ENCODE measurements at places on chromosomes 5 and 9.

- no peak for DNase-seq
These were observed 480.3 kb downstream of the RAB3C start for GRCh38 chr5:59062986-59063683.

GRCh38 chr5:5343568-5343967, 78.9 kb upstream of the ICE1 start:
- DNase-seq = no peak

DNA sequence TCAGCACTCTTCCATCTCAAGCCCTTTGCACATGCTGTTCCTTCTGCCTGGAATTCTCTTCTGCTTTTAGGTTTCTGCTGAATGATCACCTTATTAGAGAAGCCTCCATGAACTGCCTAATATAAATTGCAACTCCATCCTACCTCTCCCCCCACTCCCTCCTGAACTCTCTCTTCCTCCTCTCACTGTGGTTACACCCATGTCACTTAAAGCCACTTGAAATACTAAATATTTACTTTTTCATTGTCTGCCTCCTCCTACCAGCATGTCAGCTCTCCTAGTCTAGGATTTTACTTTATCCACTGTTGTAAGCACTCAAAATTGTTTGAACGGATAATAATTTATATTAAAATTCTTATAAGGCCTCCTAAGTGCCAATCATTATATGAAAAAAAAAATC, 43.8 kb downstream of the ACTL7B start:
- DNase-seq = no peak

- DNase-seq = no peak
These were observed 59.6 kb upstream of the LIFR start for GRCh38 chr5:38615981-38616451.

DNA sequence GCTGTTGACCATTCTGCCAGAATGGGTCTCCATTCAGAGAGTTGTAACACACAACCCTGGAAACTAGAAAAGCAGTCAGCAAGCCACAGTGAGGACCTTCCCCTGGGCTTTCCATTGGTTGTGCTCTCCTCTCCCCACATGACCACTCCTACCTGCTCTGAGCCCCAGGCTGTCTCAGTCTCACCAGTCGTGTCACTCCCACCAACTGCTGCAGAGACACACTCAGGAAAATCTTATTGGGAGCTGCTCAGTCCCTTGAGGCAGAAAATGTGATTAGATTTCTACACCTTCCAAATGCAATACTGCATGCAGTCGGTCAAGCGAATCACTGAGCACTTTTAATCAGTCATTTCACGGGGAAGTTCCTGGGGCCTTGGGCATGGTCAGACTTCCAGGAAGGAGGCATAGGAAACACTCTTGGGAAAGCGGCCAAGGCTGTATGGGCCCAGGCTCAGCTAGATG, 284.2 kb upstream of the NMUR2 start:
- no peak for DNase-seq

DNA sequence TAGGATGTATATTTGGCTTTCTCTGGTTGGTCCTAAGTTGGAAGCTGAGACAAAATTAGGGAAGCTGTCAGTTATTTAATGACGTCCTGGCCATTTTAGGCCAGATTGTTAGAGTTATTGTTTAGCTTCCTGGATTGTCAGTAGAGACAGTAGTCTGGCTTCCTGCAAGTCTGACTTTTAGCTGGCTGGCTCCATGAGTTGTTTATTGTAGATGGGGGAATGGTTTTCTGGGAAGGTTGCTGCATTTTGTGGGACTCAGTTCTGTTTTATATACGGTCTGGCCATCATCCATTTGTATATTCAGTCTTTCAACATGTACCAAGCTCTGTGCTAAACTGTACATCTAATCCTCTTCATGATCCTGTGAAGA, 68.3 kb downstream of the SGCD start:
- no peak for DNase-seq

GRCh38 chr5:180832638-180833068, 28.4 kb downstream of the ZFP62 start:
- DNase-seq = no peak

DNA sequence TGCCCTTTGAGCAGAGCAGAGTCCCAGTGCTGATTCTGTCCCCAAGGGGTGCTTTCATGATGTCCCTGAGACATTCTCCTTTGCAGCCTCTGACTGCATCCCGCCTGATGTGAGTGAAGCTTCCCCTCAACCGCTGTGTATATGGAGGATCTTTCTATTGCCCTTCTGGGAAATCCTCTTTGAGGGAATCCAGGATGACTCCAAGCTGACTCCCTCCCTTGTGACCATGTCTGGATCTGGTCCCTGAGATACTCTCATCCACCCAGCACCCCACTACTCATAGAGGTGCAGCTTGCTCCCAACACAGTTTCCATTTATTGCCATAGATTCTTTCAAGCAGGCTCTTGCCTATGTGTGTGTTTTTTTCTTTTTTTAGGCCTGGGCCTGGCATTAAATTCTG, 216.5 kb downstream of the SEC61B start:
- no peak for DNase-seq

GRCh38 chr5:159451197-159452052, 121.1 kb upstream of the IL12B start:
- DNase-seq = no peak

GRCh38 chr5:66475731-66476130, 120.5 kb upstream of the MAST4 start:
- DNase-seq = no peak

GRCh38 chr9:128118971-128119665, 8.4 kb downstream of the PTGES2 start:
- DNase-seq = no peak

DNA sequence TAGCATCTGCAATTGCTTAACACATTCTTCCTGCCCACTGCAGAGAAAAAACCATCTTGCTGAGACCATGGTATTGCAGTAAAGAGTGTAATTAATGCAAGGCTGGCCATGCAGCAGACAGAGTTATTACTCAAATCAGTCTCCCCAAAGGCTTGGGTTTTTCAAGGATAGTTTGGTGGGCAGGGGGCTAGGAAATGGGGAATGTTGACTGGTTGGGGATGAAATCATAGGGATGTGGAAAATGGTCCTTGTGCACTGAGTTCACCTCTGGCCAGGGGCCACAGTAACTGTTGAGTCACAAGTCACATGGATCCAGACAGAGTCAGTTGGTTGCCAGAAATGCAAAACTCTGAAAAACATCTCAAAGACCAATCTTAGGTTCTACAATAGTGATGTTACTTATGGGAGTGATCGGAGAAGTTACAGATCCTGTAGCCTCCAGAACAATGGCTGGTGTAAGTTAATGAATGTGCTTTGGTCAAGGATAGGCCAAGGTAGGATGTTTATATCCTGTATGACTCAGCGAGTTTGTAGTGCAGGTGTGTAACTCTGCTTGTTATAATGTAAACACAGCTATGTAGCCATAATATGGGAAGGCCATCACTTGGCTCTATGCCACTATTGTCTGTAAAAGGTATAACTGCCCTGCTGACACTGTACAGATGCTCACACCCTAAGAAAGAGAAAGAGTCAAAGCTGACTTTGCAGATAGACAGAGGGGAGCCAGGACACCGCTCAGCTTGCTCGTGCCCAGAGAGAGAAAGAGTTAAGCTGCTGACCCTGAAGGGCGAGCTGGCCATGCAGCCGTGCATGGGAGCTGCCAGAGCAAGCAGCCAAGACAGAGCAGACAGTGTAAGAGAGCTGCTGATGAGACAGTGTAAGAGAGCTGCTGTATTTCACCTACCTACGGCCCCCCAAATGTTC, 27.2 kb downstream of the C9orf152 start:
- DNase-seq = no peak

GRCh38 chr5:131462454-131462853, 172.6 kb downstream of the RAPGEF6 start:
- no peak for DNase-seq

- no peak for DNase-seq
These were observed 328.6 kb downstream of the KDM4C start for GRCh38 chr9:7086389-7086788.

DNA sequence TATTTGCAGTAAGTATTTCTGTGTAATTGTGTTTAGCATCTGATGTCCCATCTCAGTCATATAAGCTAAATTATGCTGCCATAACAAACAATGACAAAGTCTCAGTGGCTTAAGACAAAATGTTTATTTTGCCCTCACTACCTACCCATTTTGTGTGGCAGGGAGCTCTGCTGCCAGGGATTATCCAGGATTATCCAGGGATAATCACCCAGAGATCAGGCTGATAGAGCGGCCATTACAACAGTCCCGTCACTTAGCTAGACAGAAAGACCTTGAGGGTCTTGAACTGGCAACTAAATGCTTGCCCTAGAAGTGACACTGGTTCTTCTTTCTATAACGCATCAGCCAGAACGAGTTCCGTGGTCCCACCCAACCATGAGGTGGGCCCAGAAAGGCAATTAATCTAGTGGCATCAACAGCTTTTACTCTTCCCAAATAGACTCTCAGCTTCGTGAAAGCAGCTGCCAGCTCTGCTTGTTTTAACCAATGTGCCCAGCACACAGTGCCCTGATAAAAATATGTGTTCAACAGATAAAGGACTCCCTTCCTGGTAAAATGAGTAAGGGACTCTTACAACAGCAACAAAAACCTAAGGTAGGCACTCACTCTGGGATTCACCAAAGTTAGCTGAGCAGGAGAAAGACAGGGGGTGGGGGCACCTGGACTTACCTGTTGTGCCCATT, 22.8 kb downstream of the CCDC69 start:
- DNase-seq = no peak

- no peak for DNase-seq
These were observed 106.7 kb downstream of the PCSK5 start for GRCh38 chr9:75997206-75997605.

DNA sequence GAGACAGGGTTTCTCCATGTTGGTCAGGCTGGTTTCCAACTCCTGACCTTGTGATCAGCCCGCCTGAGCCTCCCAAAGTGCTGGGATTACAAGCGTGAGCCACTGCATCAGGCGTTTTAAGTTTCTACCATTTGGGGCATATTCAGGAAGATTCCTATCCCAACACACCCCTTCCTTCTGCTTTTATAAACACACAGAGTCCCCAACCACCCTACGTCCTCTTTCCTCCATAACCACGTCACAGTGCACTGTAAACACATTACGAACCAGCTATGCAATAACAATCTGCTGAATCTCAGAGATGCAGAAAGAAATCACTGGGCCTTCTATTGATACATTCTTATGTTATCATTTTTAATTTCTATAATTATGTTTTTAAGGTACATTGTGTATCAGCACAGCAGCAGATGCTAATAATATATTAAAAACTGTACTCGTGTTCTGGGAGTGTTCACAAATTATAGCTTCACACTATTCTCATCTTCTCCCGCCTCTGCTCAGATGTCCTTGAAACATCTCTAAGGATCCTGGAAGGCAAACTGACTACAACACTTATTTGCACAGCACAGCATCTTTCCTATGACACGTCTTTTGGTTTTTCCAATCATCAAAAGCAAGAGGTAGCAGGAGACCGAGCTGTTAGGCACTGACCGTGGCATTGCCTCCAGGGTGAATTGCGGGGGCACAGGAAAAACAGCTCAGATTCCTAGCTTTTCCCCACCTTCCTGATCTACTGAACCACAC, 60.2 kb downstream of the KCNIP1 start:
- DNase-seq = no peak

DNA sequence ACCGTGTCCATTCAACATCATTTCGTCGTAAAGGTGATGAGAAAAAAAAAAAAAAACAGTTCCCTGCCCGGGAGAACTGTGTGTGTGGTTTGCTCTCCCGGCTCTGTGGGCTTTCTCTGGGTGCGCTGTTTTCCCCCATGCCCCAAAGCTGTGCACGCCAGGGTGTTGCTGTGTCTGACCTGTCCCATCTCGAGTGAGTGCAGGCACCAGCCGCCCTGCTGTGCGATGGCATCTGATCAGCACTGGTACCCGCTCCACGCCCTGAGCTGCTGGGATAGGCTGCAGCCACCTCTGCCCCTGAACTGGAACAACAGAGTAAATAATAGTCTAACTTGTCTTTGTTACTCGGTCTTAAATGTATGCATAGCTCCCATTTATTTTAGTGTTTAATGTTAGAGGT, 33.3 kb downstream of the CEP72 start:
- no peak for DNase-seq

GRCh38 chr9:10008101-10008799, 604.6 kb downstream of the PTPRD start:
- DNase-seq = no peak

GRCh38 chr5:90410178-90410762, 714 bp upstream of the CETN3 start:
- DNase-seq = no peak

- no peak for DNase-seq
These were observed 382.3 kb upstream of the SLC30A5 start for GRCh38 chr5:68711293-68712200.

DNA sequence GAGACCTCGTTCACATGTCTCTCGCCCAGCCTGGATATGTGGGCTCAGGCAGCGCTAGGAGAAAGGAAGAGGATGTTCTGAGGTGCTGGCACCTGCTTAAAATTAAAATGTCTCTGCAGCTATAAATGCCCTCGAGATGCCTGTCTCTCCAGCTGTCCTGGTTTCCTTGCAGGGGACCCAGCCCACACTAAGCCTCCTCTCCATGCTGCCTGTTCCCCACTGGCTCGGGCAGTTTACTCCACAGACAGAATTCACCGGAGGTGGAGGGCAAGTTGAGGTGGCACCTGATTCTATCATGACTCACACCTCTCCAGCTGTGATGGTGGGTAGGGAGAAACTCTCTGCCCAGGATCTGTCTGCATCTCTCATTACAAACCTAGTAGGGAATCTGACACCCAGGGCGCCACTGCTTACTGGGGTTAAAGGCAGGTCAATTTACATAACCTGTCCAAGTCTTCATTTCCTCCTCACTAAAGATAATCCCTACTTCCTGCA, 420.9 kb downstream of the SPOCK1 start:
- no peak for DNase-seq

DNA sequence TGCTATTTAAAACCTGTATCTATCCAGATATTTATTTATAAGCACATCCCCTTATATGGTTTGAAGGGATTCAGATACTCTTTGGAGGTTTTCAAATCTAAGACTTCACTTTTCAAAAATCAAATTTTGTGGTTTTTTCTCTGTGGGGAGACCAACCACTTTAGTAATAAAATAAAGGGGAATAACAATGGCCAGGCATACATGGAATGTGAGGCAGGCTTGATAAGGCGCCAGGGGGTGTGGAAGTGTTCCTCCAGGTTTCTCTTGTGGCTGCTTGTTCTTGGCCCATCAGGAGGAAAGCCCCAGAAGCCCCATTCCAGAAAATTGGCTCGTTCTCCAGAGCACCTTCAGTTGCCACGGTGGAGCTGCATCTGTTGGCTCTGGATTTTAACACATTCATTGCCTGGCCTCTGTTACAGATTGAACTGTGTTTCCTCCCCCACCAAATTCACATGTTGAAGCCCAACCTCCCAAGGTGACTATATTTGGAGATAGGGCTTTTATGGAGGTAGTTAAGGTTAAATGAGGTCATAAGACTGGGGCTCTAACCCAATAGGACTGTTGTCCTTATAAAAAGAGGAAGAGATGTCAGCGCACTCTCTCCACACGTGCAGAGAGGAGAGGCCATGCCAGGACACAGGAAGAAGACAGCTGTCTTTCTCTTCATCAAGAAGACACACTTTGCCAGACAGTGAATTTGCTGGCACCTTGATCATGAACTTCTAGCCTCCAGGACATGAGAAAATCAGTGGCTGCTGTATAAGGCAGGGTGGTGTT, 195.9 kb downstream of the TMEM38B start:
- DNase-seq = no peak
